ENCODE measurements at places on chromosomes 1 and 21. TPM values are rescaled to one million over a fixed set of nuclear protein-coding genes. Genes with fewer than 3 reads are reported as not detected.

GRCh38 chr1:164950541-164950986, 391.6 kb downstream of the PBX1 start:
- no peak for DNase-seq

GRCh38 chr1:22753481-22753971, 42.9 kb downstream of the EPHB2 start:
- DNase-seq = no peak

DNA sequence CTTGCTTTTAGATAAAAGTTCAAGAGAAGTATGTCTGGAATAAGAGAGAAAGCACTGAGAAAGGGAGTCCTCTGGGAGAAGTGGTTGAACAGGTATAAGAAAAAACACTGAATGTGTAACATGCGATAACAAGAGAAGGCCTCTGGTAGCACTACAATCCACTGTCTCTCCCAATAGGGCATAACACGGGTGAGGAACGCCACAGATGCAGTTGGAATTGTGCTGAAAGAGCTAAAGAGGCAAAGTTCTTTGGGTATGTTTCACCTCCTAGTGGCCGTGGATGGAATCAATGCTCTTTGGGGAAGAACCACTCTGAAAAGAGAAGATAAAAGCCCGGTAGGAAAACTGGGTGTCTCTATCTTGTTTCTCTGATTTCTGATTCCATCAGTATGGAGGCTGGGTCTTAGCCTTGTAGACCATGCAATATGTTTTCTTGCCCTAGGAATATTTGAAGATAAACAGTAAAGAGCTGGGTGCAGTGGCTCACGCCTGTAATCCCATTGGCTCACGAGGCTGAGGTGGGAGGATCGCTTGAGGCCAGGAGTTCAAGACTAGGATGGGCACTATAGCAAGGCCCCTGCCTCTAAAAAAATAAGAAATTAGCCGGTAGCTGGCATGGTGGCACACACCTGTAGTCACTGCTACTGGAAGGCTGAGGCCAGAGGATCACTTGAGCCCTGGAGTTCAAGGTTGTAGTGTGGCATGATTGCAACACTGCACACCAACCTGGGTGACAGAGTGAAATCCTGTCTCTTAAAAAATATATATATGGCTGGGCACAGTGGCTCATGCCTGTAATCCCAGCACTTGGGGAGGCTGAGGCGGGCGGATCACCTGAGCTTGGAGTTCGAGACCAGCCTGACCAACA, 40.4 kb downstream of the DAP3 start:
- no peak for DNase-seq

GRCh38 chr21:35208810-35209517, 159.9 kb upstream of the RUNX1 start:
- DNase-seq = no peak

GRCh38 chr1:180131510-180131909, 23.2 kb upstream of the QSOX1 start:
- DNase-seq = peak; percentile 67

- DNase-seq = peak; percentile 61
Observed at GRCh38 chr1:179121159-179121938, 39.5 kb downstream of the TOR3A start.

- no peak for DNase-seq
Observed at GRCh38 chr1:174858301-174858700, 141.4 kb upstream of the CACYBP start.

- no peak for DNase-seq
Observed at GRCh38 chr1:19861034-19861433, 21.2 kb upstream of the OTUD3 start.

AXDND1 gene
- 0.81 TPM for total RNA-seq

CHI3L2 gene
- total RNA-seq = 30.6 TPM
